ENCODE measurements at places on chromosomes 5 and 9.

GRCh38 chr5:160187091-160187490, 42.2 kb upstream of the FABP6 start:
- no peak for DNase-seq

DNA sequence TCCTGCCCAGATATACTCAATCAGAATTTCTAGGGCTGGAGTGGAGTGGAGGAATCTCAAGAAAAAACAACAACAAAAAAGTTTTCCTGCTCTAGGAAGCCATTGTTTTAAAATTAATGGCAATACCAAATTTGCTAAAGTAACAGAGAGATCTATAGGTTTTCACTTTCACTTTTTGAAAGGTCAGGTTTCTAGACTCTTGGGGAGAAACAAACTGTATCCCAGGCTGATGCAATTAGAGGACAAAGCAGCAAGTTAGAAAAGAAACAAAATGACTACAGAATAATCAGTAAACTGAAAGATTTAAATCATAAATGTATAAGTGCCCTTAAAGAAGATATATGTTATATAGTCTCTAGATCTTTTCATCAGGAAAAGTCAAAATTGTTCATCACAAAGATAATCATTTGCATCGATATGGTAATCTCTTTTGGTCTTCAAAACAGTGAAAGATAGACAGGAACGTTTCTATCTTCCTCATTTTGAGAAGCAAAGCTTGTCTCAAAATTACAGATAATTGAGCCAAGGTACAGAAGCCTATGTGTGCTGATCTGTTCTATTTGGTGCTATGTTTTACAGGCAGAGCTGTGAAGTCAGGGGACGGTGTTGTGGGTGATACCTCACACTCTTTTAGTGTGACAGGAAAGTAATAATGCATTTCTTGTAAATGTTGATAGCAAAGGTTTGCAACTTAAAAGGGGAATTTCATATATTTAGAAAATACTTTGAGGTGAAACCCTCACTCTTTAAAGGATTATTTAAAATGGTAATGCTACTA, 1746.6 kb upstream of the C9orf72 start:
- DNase-seq: no peak

GRCh38 chr5:151005950-151006576, 14.3 kb upstream of the GPX3 start:
- DNase-seq: no peak

DNA sequence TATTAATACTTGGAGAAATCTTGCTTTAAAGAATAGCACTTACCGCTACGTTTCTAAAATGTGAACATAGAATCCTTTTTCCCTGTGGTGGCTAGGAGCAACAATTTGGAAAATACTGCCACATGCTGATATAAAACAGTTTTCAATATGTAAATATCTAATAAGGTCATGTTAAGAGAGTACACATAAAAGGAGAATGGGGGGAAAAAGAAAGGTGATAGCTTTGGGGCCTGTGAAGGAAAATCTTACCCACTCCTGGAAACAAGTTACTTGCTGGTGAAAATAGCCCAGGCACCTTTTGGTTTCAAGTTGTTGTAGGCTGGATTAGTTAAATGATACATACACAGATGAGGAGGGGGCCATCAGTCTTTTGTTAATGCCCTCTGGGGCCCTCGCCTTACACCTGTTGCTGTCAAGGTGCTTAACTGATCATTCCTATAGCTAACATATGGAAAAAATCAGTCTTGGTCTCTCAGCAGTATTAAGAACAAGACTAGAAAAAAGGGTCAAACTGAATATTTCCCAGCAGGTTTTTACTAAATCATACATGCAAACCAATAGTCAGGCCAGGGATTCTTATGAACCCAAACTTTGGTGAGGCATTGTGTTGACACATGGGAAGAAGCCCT, 24.1 kb downstream of the FYB1 start:
- DNase-seq: no peak

DNA sequence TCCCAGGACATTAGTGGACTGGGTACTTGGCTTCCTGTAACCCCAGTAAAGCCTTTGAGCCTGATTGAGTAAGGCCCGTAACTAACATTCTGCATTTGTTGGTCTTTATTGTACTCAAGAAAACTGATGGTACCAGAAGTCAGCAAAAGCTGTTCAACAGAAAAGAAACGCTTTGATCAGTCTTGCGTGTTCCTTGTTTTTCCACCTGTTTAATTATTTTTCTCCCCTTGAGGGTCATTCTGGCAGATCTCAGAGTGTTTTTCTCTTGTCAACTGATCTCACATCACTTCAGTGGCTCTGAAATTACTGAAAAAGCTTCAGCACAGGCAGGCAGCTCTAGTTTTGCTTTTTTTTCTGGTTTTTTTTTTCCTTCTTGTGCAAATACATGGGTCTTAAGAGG, 6.1 kb upstream of the TMEM268 start:
- DNase-seq: no peak

GRCh38 chr9:130663258-130663976, 977 bp upstream of the PRDM12 start:
- DNase-seq: no peak

GRCh38 chr9:120608421-120608820, 28.5 kb upstream of the CDK5RAP2 start:
- DNase-seq: no peak

DNA sequence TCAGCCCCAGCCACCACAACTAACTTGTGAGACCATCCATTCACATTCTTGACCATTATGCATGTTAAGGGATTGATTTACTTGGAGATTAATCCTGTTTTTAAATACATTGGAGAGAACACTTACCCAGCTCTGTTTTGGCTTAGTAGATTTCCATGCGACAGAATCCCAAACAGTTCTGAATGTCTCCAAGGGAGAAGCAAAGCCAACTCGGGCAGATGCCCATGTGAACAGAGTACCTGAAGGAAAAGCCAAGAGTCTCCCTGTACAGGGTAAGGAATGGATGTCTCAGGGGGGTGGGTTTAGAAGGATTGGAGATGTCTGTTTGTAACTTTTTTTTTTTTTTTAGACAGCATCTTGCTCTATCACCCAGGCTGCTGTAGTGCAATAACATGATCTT, 61.0 kb downstream of the GRAMD2B start:
- DNase-seq: no peak

DNA sequence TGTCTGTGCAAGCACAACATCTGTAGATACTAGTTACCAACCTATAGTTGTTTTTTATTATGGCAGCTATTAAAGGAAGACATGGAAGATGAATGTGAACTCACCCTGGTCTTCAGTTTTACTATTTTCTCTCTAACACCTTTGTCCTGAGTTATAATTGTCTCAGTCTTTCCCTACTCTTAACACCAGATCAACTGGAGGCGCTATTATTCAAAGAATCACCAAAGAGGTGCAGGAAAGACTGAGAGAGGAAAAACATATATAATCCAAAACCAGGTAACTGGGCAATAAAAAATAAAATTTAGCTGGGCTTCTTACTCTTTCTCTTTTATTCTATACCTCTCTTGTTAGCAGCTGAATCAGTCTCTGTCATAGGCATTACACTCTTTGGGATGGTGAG, 134.2 kb upstream of the C6 start:
- no peak for DNase-seq

DNA sequence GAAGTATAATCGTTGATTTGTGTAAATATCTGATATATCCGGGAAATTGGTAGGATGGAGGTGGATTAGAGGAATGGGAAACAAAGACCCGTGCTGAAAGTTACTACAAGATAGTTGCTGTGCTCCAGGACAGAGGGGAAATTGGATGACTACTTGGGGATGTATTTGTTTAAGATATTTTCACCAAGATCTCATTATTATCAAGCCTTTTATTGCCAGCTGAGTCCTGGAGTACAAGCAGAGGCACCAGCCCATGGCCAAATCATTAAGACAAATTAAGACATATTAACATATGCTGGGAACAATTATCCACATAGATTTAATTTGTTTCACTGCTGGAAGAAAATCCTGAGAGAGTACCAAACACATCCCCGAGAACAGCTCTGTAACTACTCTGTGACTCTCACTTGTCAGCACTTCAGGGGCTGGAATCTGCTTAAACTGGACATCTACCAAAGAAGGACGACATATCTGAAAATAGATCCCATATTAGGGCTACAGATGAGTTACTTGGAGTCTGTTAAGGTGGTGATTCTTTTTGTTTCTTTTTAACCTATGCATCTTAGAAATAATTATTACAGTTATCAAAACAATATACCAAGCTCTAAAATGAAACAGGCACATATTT, 68.2 kb downstream of the SLC1A1 start:
- no peak for DNase-seq

GRCh38 chr9:93036887-93037475, 21.5 kb upstream of the SUSD3 start:
- no peak for DNase-seq

- DNase-seq: no peak
These were observed 626.9 kb upstream of the PTGER4 start for GRCh38 chr5:40052808-40053207.

DNA sequence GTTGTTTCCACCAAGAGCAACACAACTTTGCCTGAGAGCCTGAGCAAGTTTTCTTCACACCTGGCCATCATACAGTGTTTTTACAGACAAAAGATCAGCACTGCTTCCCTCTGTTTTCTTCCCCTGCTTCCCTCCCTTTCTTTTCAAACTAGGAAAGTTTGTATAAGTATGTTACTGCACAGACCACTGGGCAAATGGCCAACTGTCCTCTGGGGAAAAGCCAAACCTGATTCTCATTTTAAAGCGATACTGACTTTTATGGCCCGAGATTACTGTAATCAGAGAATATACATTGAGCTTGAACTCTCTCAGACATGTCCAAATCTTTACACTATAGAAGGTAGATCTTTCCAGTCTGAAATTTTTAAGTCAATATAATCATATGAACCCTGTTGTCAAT, 415.0 kb downstream of the NFIB start:
- no peak for DNase-seq

GRCh38 chr9:108125625-108126024, 636.1 kb upstream of the KLF4 start:
- no peak for DNase-seq

- no peak for DNase-seq
These were observed 1143.4 kb downstream of the CDH12 start for GRCh38 chr5:21709770-21710169.

- no peak for DNase-seq
These were observed 374.8 kb downstream of the NFIB start for GRCh38 chr9:13939134-13939533.

GRCh38 chr5:73732045-73732444, 106.0 kb downstream of the ARHGEF28 start:
- DNase-seq: no peak

- DNase-seq: no peak
These were observed 22.5 kb upstream of the DMRT1 start for GRCh38 chr9:818958-819357.

DNA sequence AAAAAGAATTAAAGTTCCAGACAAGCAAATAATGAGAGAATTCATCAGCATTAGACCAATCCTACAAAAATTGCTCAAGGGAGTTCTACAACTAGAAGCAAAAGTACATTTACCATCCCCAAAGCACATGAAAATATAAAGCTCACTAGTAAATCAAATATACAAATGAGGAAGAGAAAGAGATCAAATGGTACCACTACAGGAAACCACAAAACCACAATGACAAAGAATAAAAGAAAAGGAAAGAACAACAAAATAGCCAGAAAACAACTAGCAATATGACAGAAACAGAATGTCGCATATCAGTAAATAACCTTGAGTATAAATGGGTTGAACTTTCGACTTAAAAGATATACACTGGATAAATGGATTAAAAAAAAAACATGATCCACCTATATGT, 739.0 kb downstream of the DTWD2 start:
- no peak for DNase-seq

- no peak for DNase-seq
These were observed 75.5 kb downstream of the SGCD start for GRCh38 chr5:156402387-156402921.

GRCh38 chr5:43104057-43104456, 16.7 kb upstream of the ZNF131 start:
- DNase-seq: no peak

DNA sequence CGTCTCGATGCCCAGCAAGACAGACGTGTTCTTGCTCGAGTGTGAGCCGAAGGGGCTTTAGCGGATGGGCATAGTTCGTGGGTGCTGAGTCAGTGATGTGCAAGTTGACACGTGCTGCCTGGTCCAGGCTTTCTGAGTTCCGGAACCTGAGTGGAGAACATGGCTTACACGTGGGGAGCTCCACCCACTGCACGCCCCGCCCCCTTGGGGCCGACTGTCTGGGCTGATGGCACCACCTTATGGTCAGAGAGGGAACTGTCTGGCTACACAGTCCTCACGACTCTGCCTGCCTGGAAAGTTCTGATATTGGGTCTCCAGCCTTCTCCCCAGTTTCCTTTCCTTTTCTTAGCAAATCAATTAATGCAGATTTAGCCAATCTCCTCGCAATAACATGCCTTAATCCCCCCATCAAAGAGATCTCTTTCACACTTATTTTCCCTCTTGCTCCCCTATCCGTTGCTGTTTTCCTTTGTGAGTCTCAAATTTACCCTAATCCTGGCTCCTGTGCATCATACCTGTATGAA, 3.8 kb upstream of the STC2 start:
- DNase-seq: peak; percentile 36

DNA sequence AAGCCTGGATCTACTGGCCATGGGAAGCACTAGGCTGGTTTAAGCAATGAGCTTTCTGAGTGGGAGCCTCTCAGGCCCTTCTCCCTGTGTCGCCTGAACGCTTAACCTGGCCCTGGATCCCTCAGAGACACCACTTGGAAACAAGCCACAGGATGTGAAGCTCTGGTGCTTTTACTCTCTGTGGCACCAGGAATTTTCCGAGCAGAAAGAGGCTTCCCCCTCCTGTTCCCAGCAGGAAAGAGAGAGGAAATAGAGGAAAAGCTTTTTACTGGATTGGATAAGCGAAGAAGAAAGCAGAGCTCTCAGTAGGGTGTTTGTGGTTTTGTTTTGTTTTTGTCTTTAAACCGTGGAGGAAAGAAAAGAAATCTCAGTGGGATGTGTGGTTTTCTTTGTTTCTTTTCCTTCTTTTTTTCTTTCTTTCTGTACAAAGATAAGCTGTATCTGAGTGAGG, 34.5 kb downstream of the COL15A1 start:
- DNase-seq: no peak

- DNase-seq: no peak
These were observed 40.7 kb downstream of the WNK2 start for GRCh38 chr9:93224591-93224990.

- no peak for DNase-seq
These were observed 9.2 kb upstream of the RARS1 start for GRCh38 chr5:168477060-168477459.

- DNase-seq: no peak
These were observed 48.6 kb downstream of the UGCG start for GRCh38 chr9:111945216-111945615.

DNA sequence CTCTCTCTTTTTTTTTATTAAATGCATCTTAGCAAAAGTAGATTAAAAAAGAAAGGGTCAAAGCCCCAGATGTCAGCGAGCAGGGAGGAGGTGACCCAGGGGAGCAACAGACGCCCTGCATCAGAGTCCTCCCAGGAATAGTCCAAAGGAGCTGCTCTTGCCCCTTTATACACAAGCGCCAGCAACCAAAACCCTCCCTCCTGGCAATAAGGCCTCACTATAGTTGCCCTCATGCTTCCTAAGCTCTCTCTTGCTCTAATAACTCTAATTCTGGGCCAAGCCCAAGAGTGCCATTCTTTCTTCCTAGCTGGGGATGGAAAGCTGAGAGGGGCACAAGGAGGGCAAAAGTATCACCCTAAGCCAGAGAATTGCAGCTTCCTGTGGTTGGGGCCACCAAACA, 26.3 kb downstream of the PCDHGC5 start:
- no peak for DNase-seq

GRCh38 chr5:17991775-17992174, 357.5 kb downstream of the TAF11L14 start:
- no peak for DNase-seq

Measured in CD4-positive, alpha-beta T cell treated with Interleukin-6 at 100 ng/mL for 8 hours (primary cell).